ENCODE measurements at places on chromosomes 2 and 18.
A peak's percentile ranks its signal among the peaks of the same experiment; 100 is the strongest.

DNA sequence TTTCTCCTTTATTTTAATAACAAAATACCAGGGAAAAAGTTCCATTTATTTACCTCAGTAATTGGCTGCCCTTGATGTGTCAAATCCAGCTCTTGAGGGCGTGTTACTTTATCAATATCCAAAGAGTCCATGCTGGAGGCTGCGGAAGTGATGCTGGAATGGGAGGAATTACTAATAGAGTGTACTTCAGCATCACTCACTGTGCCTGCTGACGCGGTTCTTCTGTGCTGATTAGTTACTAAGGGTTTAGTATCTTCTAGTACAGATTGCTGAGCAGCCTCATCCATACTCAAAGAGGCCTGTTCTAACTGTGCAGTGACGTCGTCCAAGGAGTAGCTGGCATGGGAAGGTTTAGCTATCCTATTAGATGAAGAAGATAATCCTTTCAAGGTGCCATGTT lies 45.6 kb downstream of the RAPH1 start:
- no peak overlapping the region for H3K27ac ChIP-seq
- H3K4me1 ChIP-seq: no peaks in the 10 kb centered on the region
- no peak for DNase-seq
- no peak overlapping the region for H3K4me3 ChIP-seq
- no peaks in the 10 kb centered on the region for H3K27me3 ChIP-seq
- no peaks in the 10 kb centered on the region for H3K36me3 ChIP-seq

- H3K27ac ChIP-seq: no peak overlapping the region
- H3K4me1 ChIP-seq: no peaks in the 10 kb centered on the region
- H3K36me3 ChIP-seq: no peaks in the 10 kb centered on the region
- H3K27me3 ChIP-seq: no peaks in the 10 kb centered on the region
Observed at GRCh38 chr18:11488175-11488574, 121.2 kb upstream of the SLC35G4 start.

GRCh38 chr2:101179982-101180381 lies 28.8 kb upstream of the TBC1D8 start:
- DNase-seq: no peak
- H3K27ac ChIP-seq: no peak overlapping the region
- no peaks in the 10 kb centered on the region for H3K4me1 ChIP-seq
- H3K36me3 ChIP-seq: no peaks in the 10 kb centered on the region
- no peaks in the 10 kb centered on the region for H3K27me3 ChIP-seq
- no peak overlapping the region for H3K4me3 ChIP-seq

GRCh38 chr2:176079285-176079830 lies 4.4 kb downstream of the EVX2 start:
- H3K4me1 ChIP-seq: peaks cover 5% of the 10 kb centered on the region
- no peak for DNase-seq
- H3K27me3 ChIP-seq: peaks cover 79% of the 10 kb centered on the region
- H3K27ac ChIP-seq: no peak overlapping the region
- no peak overlapping the region for H3K4me3 ChIP-seq

DNA sequence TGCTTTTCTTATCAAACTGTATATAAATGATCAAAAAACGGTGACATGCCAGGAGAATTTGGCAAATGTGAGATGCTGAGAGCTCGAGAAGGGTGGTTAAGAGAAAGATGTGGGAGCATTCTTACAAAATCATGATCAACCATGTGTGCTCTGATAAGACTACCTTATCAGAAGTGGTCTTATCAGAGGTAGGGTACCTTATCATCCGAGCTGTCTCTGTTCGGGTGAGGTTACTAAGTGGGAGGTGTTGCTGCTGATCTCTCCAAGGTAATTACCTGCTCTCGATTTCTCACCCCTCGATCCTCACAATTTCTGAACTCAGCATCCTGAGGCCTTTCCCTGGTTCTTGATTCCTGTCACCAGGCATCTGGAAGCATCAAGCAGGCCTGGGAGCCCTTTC lies 813.0 kb upstream of the ID2 start:
- no peaks in the 10 kb centered on the region for H3K4me1 ChIP-seq
- DNase-seq: no peak
- H3K27me3 ChIP-seq: no peaks in the 10 kb centered on the region
- H3K27ac ChIP-seq: no peak overlapping the region
- H3K4me3 ChIP-seq: no peak overlapping the region

DNA sequence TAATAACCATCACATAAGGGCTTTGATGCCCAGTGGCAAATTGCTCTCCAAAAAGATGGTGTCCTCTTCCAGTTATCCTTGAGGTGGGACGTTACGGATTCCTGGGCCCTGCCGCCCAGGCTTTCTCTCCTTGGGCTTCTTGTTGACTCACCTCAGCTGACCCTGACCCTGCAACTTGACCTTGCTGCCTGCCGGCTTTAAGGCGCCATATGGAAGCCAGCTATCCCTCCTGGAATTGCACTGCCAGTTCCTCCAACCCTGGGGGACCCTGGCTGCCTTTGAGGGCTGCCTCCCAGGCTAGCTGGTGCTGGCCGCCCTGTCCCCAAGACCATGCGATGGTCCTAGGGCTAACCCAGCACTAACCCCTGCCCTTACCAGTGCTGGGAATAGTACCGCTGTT lies 28.3 kb upstream of the B3GNT7 start:
- H3K4me1 ChIP-seq: no peaks in the 10 kb centered on the region
- no peak overlapping the region for H3K4me3 ChIP-seq
- H3K27ac ChIP-seq: no peak overlapping the region
- no peak for DNase-seq

DNA sequence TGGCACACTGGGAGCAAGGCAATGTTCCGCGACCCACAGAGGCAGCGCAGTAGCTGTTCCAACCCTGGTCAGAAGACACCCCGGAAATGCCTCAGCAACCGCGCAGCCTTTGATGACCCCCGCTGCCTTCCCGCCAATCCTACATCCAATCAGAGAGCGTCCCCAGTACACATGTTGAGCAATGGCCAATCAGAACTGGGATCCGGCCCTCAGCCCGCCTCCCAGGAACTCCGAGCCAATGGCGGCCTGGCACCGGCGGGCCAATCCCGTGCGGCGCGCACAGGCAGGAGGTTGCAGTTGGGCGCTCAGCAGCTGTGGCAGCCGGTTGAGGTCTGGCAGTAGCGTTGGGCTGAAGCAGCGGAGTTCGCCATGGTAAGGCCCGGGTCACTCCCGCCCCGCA lies at the start of gene TUBA3D:
TUBA3D (plus strand) TSS at position 289 of the 400 bp plus-strand sequence; CDS start at position 370, 81 bp downstream.
- H3K27me3 ChIP-seq: no peaks in the 10 kb centered on the region
- no peak within 1 kb of the TSS for H3K4me3 ChIP-seq
- no peaks in the 10 kb centered on the region for H3K36me3 ChIP-seq
- no peak within 1 kb of the TSS for H3K27ac ChIP-seq
- no peaks in the 10 kb centered on the region for H3K4me1 ChIP-seq
- no peak for DNase-seq

DNA sequence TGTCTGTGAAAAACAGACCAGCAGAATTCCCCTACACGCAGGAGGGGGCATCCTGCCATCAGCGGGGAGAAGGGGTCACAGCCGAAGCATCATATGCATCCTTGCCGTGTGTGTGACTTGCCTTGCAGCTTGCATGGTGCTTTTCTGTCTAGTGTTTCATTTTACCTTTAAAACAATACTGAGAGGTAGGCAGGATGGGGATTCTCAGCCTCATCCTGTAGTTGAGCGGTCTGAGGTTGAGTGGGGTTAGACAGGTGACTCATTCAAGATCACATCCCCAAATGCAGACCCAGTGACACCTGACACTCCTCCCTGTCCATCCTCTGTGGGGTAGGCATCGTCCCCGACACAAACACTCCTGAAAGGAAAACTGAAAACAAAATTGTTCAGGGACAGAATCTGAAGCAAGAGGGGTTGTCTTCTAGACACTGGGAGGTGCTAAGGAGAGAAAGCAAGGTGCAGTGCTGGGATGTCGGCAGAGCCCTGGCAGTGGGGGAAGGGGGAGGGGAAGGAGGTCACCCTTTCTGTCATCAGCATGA lies 7.9 kb downstream of the ARL4C start:
- H3K4me1 ChIP-seq: peaks cover 61% of the 10 kb centered on the region
- H3K36me3 ChIP-seq: peaks cover 4% of the 10 kb centered on the region
- H3K27ac ChIP-seq: peak overlapping the region; percentile 98
- peak; percentile 77 for DNase-seq
- no peaks in the 10 kb centered on the region for H3K27me3 ChIP-seq

DNA sequence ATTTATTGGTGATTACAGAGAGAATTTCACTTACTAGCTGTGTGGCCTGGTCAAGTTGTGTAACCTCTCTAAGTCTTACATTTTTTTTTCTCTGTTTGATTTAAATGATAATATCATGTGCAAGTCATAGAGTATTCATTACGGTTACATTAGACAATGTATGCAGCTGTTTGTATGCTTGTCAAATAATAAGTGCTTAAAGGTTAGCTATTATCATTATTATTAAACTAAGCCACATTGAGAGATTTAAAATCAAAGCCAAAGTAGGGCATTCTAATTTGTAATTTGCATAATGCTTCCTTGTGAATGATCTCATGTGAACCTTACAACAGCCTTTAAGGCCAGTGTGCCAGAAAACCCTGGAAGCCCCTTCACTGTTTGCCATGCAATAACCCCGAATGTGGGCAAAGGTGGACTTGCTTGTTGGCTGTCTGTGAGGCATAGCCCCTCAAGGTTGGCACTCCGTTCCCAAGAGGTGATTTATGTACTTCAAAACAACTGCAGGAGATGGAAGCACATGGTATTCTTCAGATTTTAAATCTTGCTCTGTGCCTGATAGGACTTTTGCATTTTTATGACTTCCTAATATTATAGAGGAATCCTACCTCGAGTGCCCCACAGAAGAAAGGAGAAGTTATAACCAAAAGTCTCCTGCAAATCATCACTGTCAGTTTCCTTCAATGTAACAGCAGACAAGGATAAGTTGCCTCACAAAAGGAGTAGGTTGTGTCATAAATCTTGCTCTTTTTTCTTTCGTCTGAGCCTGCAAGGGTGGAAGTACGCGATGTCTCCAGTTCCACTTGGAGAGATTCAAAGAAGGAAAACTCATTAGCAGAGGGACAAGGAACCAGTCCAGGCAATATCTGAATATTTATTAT lies 272.0 kb downstream of the TGIF1 start:
- no peak overlapping the region for H3K4me3 ChIP-seq
- no peak for DNase-seq
- no peaks in the 10 kb centered on the region for H3K36me3 ChIP-seq
- peaks cover 5% of the 10 kb centered on the region for H3K27me3 ChIP-seq
- H3K4me1 ChIP-seq: no peaks in the 10 kb centered on the region

GRCh38 chr2:26197516-26197915 lies 24.6 kb downstream of the GAREM2 start:
- H3K36me3 ChIP-seq: peaks cover 83% of the 10 kb centered on the region
- H3K27ac ChIP-seq: no peak overlapping the region
- no peak for DNase-seq
- H3K27me3 ChIP-seq: no peaks in the 10 kb centered on the region
- H3K4me3 ChIP-seq: no peak overlapping the region

DNA sequence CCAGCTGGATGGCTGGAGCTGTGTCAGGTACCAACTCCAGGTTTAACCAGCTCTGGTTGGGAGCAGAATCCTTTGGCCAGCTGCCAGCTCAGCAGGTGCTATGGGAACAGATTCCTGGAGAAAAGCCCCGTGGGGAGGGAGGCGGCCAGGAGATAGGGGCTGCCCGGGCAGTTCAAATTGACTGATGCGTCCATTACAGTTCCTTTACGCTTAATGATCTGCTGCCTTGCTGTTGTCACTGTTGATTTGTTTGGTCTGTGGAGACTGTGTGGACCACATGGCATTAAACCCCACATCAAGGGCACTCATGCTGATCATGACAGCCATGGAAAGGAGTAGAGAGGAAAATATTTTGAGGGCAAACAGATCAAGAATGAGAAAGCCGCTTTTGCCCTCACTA lies 200.0 kb downstream of the TSN start:
- no peaks in the 10 kb centered on the region for H3K36me3 ChIP-seq
- H3K4me3 ChIP-seq: no peak overlapping the region
- H3K4me1 ChIP-seq: no peaks in the 10 kb centered on the region

DNA sequence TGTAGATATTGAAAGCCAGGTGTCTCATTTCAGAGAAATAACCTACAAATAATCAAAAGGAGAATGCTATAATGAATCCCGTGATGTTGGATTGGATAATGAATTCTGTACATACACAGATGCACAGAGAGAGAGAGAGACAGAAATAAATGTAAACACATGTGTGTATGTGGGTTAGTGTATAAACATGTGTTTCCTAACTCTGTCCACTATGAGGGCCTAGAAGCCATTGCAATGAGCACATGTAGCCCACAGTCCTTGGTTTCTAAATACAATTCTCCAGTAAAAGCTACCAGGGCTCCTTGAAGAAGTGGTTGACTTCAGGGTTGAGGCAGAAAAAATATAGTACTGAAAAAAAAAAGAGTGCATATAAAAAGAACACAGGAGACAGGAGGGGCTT lies 109.5 kb downstream of the INHBB start:
- H3K27ac ChIP-seq: no peak overlapping the region
- H3K4me1 ChIP-seq: no peaks in the 10 kb centered on the region
- no peak overlapping the region for H3K4me3 ChIP-seq
- DNase-seq: no peak

- no peaks in the 10 kb centered on the region for H3K36me3 ChIP-seq
- no peak overlapping the region for H3K27ac ChIP-seq
- no peaks in the 10 kb centered on the region for H3K27me3 ChIP-seq
- H3K4me3 ChIP-seq: no peak overlapping the region
Observed at GRCh38 chr18:274313-274712, 6.5 kb upstream of the THOC1 start.

DNA sequence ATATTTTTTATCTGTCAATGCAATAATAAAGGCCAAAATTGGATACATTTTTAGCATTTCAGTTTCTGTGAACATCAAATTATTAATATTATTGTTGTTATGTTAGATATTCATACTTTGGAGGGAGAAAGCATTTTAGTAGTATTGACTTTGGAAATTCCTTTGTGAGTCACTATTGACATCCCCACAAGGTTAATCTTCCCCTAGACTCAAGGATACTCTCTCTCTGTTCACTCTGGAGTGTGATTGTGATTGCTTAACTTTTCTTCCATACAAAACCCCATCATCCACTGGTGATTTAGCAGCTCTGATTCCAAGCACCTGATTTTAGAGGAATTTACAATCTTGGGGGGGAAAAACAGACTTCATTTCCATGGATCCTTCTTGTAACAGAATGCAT lies 352.0 kb downstream of the THSD7B start:
- H3K27me3 ChIP-seq: no peaks in the 10 kb centered on the region
- no peaks in the 10 kb centered on the region for H3K4me1 ChIP-seq
- no peak overlapping the region for H3K4me3 ChIP-seq

- H3K36me3 ChIP-seq: no peaks in the 10 kb centered on the region
- H3K27ac ChIP-seq: no peak overlapping the region
- H3K4me3 ChIP-seq: no peak overlapping the region
- DNase-seq: no peak
- H3K27me3 ChIP-seq: no peaks in the 10 kb centered on the region
- no peaks in the 10 kb centered on the region for H3K4me1 ChIP-seq
Observed at GRCh38 chr2:54500404-54501205, 44.5 kb downstream of the SPTBN1 start.

DNA sequence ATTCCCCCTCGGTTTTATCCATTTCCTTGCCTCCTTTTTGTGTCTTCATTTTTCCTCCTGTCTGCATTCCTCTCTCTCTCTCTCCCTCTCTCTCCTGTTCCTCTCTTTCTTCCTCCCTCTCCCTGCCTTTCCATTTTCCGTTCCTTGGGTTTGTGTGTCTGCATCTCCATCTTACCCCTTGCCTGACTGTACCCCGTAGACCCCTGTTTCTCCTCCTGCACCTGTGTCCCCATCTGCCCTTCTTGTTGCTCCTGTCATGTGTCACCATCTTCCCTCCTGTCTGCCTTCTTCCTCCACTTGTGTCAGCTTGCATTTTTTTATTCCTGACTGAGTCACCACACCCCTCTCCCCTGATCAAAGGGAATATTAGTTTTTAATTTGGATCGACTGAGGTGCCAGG lies 1.8 kb downstream of the CDK5R2 start:
- H3K27ac ChIP-seq: no peak overlapping the region
- no peak for DNase-seq
- no peaks in the 10 kb centered on the region for H3K36me3 ChIP-seq
- no peak overlapping the region for H3K4me3 ChIP-seq
- peaks cover 3% of the 10 kb centered on the region for H3K4me1 ChIP-seq

Measured in effector memory CD4-positive, alpha-beta T cell (primary cell).